Osteocyte (in vitro differentiated cells): ENCODE measurements at places on chromosomes 6 and 20. TPM values are rescaled to one million over a fixed set of nuclear protein-coding genes. Genes with fewer than 3 reads are reported as not detected.

DNA sequence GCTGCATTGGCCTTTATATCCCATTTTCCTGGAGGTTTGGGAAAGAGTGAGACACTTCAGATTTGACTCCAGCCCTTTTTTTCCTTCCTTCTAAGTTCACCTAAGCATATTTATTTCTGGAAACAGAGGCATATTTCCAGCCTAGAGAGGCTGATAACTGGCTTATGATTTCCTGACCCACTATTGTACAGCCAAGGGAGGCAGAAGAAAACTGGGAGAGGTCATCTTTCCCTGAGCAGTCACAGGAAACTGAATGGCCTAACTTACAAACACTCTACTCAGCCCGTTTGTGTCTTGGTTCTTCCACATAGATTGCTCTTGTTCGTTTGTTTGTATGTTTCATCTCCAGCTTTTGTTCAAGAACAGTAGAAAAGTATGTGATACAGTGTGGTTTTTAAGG lies 64.2 kb upstream of the LTV1 start:
- DNase-seq: no peak

GRCh38 chr20:53149148-53149889 lies 177.2 kb downstream of the TSHZ2 start:
- no peak for DNase-seq

The PCIF1 gene
- total RNA-seq: 34.6 and 42.1 TPM in 2 replicates

The IP6K3 gene
- 3.0 and 4.0 TPM in 2 replicates for total RNA-seq
